T-helper 17 cell (primary cell): ENCODE measurements at places on chromosomes 2 and 18.

DNA sequence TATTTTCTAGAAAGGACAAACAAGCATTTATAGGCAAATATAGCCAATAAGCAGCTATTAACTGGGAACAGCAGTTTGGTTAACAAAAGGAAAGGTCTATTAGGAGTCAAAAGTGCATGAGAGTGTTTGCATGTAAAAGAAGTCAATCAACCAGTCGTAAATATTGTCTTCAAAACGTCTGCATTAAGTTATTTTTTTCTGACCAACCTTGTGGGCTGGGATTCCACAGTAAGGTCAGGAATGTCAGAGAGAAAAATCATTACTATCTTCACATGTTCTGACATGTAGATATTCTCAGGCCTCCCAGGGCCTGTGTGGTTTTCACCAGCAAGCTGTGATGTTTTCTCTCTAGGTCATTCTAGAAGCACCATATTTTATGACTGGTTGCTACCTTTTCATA is 922.5 kb downstream of the SUCLG1 start:
- DNase-seq: no peak

- DNase-seq: no peak
Observed at GRCh38 chr2:220178991-220179695, 551.7 kb downstream of the SLC4A3 start.

DNA sequence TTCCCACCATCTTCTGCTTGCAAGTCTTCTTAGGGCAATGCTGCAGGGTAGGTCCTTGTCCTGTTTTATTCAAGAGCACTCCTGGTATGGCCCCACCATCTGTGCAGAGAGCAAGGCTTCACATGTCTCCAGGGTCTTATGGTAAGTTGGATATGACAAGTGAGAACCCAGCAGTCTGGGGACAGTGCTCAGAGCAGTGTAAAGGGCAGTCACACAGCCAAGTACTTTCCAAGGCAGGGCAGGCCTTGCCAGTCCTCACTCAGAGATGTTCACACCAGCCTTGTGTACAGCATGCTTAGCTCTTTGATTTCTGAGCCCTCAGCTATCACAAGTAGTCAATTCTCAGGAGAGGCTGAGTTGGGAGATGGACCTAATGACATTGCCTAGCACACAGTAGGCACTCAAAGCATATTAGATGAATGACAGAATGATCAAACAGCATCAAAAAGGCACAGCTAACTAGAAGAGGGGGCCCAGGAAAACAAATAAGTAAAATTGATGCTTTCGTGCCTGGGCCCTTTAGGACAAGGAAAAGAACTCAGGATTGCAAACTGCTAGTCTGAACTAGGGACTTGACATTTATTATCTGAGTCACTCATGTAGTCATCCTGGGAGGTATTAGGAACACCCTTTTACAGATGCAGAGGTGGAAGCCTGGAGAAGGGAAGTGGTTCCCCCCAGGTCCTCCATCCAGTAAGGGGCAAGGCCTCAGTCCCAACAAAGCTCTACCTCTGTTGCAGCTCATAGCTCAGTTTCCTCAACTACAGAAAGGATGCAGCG is 86.7 kb upstream of the CTAGE1 start:
- DNase-seq: no peak

GRCh38 chr2:12903272-12903671 is 186.5 kb downstream of the TRIB2 start:
- DNase-seq: no peak

GRCh38 chr2:168192839-168193616 is 54.4 kb downstream of the STK39 start:
- DNase-seq: no peak

DNA sequence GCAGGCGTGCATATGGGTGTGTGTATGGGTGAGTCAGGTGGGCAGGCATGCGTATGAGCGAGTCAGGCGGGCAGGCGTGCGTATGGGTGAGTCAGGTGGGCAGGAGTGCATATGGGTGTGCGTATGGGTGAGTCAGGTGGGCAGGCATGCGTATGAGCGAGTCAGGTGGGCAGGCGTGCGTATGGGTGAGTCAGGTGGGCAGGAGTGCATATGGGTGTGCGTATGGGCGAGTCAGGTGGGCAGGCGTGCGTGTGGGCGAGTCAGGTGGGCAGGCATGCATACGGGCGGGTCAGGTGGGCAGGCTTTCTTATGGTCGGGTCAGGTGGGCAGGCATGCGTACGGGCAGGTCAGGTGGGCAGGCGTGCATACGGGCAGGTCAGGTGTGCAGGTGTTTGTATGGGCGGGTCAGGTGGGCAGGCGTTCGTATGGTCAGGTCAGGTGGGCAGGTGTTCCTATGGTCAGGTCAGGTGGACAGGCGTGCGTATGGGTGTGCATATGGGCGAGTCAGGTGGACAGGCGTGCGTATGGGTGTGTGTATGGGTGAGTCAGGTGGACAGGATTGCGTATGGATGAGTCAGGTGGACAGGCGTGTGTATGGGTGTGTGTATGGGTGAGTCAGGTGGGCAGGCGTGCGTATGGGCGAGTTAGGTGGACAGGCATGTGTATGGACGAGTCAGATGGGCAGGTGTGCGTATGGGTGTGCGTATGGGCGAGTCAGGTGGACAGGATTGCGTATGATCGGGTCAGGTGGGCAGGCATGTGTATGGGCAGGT is 28.7 kb upstream of the KLF11 start:
- no peak for DNase-seq

GRCh38 chr18:32759611-32760167 is 13.1 kb downstream of the KLHL14 start:
- DNase-seq: no peak

- no peak for DNase-seq
Observed at GRCh38 chr2:113965644-113966043, 75.8 kb downstream of the ACTR3 start.

DNA sequence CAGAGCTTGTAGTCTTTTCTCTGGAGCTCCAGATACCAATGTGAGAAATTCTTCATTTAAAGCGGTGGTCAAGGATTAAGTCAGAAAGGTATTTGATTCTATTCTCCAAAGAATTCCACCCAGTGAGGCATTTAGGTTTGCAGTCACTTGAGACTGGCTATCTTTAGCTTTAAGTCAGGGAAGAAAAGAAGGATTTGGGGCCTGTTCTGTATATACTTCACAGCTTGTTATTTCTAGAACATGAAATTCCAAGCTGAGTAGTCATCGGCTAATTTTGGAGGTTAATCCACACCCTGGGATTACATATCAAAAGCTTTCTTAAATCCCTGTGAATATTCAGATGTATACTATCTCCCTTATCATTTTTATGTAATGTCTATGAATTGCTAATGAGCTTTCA is 39.4 kb downstream of the MYOM1 start:
- no peak for DNase-seq

DNA sequence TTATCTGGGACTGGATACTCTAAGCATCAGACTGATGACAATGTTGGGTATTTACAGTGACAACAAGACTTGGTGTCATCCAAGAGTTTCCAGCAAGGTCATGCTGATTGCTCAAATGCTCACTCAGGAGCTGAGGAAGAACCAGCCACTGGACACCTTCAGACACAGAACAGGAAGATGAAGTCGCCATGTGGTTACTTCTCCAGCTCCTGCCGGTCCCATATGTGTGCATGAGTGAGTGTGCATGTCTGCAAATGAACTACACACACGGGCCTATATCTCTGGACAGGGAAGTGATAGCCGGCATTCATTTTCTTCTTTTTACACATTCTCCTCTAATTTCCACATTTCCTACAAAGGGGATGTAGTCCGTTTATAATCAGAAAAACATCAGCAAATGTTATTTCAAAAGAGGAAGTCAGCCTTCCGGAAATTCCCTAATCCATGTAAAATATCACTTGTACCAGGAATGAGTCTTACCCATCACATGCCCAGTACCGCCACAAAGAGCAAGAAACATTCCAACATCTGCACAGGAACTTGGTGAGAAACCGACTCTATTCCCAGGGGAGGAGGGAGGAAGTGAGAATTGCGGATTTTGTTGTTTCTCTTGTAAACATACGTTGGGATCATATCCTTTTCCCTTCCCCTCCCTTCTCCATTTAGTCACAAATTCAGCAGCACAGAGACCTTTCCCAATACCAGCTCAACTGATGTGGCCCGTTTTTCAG is 10.8 kb downstream of the RFX8 start:
- no peak for DNase-seq

- DNase-seq: no peak
Observed at GRCh38 chr2:127633556-127634065, 12.3 kb upstream of the GPR17 start.

DNA sequence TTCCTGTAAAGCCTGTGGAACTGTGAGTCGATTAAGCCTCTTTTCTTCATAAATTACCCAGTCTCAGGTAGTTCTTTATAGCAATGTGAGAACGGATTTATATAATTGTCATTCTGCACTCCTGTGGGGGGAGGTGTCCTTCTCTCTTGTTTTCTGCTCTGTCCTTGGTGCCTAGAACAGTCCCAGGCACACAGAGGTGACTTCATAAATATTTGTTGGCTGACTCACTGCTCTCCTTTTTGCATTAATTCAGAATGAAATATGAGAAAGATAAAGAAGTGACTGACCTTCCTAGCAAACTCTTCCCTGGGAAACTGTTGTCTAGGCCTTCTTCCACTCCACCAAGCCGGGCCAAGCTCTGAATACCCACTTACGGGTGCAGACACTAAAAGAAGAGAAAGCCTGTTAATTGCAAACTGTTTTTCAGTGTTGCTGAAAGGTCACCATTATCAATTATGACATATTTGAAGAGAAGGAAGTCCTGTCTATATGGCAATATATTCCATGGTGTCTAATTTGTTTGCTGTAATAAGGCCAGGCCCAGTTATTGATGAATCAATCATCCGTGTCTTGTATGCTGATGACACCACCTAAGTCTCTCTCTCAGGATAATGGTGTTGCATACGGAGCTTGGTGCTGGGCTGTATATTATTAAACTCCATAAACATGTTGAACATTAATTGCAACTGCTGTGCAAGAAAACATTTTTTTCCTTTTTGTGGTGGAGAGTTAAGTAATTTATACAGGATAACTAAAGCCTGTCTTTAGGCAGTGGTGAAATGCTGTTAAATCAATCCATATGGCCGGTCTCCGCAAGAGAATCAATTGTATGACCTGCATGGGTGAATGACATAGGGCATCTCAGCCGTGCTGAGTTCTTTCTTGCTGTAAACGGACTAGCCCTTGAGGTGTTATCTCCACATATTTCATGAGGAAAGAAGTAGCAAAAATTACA is 567.5 kb downstream of the SLC4A3 start:
- no peak for DNase-seq

DNA sequence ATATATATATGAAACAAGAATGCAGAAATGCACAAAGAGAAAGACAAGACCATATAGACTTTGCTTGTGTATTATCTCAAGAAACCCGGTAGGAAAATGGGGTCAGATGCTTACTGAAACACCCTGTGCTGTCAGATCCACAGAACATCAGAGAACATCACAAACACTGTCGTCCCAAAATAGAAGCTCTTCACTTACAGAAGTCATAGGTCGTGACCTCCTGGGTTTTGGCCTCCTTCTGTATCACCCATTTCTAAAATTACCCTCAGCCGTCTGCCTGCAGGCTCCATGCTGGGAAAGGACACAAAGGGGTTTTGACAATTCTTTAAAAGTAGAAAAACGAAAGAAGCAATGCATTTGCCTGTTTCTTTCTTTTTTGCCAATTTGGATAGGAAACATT is 137.9 kb downstream of the PAX3 start:
- no peak for DNase-seq

GRCh38 chr2:157603198-157603597 is 25.5 kb downstream of the ACVR1C start:
- no peak for DNase-seq

DNA sequence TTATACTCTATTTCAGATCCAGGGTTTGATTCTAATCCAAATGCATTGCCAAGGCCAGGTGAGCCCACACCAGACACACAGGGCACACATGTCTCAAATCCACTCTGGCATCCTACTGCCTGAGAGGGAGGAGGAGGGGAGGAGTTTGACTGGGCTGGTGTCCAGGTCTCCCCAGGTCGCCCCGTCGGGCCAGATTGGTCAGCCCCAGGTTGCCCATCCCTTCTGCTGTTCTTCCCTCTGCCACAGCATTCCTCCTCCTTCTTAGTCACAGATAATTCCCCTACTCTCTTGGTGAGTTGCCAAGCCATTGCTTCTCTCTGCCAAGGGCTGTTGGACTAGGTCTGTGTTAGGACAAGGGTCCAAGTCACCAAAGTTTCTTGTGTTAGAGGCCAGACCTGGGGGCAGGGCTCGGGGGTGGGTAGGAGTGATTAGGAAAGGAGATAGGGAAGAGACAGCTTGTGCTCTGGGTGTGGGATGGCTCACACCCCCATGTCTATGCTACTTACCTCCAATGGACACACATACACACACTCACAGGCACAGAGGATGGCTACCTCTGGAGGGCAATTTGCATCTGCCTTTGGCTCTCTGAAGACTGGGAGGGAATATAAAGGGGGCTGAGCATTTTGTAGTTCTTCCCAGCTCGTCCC is 2.5 kb upstream of the EGR4 start:
- no peak for DNase-seq

DNA sequence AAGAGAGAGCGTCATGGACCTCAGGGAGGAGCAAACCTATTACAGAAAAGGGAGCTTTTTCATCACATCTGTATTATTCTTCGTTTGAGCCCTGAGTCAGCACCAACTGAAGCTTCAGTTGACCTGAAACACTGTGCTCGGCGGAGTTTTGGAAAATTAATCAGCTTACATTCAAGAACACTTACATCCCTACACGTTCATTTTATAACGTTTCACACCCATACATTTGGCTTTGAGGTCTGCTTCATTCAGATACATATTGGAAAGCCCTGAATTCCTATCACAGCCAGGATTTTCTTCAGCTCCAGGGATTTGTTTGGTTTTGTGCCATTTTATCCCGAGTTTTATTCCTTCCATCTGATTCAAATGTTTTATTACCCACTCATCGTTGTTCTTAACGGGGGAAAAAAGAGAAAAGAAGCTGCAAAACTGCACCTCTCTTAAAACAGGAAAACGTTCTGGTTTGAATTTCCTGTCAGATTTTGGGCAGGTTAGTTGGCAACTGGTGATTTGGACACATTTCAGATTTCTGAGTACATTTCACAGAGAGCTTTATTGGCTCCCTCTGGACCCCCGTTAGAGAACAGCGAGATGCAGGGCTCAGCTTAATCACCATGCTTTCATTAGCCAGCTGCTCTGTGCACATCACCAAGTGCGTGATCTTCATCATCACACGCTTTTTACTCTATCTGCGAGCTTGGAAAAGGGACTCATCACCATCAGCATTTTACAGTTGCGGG is 88.8 kb downstream of the CDC42EP3 start:
- DNase-seq: no peak

DNA sequence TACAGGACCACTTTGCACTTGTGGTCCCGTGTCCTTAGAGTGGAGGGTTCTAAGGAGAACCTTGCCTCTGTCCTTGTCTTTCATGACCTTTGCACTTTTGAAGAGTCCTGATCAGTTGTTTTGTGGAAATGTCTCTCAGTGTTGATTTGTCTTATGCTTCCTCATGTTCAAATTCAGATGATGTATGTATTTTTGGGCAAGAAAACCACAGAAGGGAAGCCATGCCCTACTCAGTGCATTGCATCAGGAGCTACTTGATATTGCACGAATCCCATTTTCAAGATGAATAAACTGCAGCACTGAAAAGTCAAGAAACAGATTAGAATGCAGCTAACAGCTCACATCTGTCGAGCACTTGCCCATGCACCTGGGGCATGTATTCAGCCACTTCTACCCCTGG is 152.2 kb downstream of the INHBB start:
- DNase-seq: no peak
